ENCODE measurements at places on chromosomes 7 and 10.

GRCh38 chr7:102874966-102875365, 37.8 kb upstream of the LRRC17 start:
- DNase-seq, result no peak

GRCh38 chr10:3668966-3669330, 116.1 kb downstream of the KLF6 start:
- no peak for DNase-seq

- no peak for DNase-seq
Measured at GRCh38 chr10:23379686-23380085, 35.1 kb upstream of the C10orf67 start.

GRCh38 chr10:111207500-111207899, 130.7 kb downstream of the ADRA2A start:
- no peak for DNase-seq

- no peak for DNase-seq
Measured at GRCh38 chr10:4201866-4202825, 417.1 kb upstream of the KLF6 start.

- DNase-seq, result no peak
Measured at GRCh38 chr10:129951101-129951969, 12.7 kb downstream of the EBF3 start.

DNA sequence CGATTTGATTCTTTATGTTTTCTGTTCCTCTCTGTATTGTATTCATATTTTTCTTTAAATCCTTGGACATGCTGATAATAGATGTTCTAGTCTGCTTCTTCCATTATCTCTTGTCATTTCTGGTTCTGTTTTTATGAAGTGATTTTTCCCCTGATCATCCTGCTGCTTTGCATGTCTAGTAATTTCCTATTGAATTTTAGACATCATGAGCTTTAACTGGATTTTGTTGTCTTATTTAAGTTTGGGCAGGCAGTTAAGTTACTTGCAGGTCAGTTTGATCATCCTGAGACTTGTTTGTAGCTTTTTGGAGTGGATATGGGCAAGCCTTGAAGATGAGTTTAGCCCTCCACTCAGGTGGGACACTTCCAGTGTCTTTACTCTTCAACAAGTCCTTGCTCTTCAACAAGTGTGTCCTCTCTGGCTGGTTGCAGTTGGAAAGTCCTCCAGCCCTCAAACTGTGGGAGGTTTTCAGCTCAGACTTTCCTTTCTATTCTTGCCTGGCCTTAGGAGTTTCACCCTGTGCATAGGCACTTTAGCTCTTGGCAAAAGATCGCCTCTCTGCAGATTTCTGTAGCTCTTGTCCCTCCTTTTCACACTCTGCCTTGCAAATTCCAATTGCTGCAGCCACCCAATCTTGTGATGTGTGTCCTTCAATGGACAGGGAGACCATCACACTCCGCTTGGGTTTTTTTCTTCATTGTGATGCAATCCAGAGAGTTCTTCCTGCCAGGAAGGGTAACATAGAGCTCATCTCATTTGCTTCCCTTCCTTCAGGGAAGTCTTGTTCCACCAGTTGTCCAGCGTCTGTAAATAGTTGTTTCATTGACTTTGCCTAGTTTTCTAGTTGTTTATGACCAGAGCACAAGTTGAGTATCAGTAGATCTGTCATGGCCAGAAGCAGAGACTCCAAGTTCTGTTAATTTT, 197.2 kb upstream of the SH2B2 start:
- no peak for DNase-seq

DNA sequence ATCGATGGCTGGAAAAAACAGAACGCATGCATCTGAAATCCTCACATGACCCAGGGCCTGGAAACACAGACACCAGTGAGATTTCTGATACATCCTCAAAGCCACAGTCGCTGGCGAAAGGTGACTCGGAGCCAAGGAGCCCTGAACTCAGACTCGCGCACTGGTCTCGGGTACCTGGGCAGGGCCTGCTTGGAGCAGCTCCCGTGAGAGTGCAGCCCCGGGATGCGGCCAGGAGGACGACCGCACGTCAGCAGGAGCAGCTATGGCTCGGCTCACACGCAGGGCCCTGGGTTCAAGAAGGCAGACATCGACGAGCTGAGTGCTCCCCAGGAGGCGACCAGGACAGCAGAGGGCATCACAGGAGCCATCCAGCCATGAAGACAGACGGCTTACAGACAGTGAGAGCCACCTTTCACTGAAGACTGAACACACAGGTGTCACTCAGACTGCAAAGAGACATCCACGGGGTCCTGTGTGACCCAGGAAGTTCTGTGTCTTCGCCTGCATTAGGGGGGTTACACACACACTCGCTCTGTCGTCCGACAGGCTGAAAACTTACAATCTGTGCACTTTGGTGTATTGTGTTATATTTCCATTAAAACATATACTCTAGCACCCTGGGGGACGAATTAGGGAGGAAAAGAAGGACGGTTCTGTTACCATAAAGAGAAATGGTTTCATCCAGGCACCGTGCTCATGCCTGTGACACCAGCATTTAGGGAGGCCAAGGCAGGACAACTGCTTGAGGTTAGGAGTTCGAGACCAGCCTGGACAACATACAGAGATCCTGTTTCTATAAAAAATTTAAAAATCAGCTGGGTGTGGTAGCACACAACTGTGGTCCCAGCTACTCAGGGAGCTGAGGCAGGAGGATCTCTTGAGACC, 227.7 kb downstream of the MAD1L1 start:
- no peak for DNase-seq

GRCh38 chr10:6619660-6620059, 39.6 kb upstream of the PRKCQ start:
- DNase-seq, result no peak

- no peak for DNase-seq
Measured at GRCh38 chr7:23956772-23957576, 247.0 kb downstream of the STK31 start.

- DNase-seq, result no peak
Measured at GRCh38 chr10:18681971-18682411, 22.8 kb downstream of the ARL5B start.

- DNase-seq, result no peak
Measured at GRCh38 chr10:46326971-46327370, 40.2 kb downstream of the ANTXRL start.

DNA sequence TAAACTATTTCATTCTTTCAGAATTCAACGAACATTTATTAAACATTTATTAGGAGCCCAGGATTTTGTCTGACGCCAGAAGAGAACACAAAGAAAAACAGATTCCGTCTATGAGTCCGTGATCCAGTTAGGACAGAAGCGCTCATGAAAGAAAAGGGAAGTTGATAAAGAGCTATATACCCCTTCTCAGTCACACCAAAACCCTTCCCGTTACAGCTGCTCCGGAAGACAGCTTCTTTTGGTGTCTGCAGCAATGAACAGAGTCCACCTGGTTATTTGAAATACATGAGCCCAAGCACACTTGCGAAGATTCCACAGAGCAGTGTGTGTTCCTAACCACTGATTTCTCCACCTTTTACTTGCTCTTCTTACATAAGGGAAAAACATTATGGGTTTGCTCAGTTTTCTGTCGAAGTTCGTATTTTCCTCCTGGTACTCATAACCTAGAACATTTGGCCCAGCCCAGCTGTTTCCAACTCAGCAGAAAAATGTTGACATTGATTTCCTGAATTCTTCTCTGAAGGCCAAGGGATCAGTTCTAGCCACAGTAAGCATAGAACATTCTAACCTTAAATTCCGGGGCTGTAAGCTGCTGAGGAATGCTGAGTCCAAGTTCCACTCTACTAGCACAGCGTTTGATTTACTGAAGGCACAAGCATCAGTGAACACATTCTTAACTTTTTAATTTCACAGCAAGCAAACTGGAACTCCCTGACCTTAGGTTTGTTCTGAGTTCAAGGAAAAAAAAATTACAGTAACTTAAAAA, 206.5 kb downstream of the SORCS1 start:
- DNase-seq, result no peak

GRCh38 chr10:78248651-78249464, 215.2 kb downstream of the RPS24 start:
- DNase-seq, result no peak

GRCh38 chr10:70880077-70880534, 8.3 kb downstream of the PCBD1 start:
- DNase-seq, result peak; percentile 72

Measured in CD4-positive, alpha-beta T cell treated with Interferon gamma for 1 hour (primary cell).